ENCODE measurements at places on chromosomes 5 and 9.

GRCh38 chr5:60223342-60223741, 329.8 kb upstream of the PDE4D start:
- no peak for DNase-seq

DNA sequence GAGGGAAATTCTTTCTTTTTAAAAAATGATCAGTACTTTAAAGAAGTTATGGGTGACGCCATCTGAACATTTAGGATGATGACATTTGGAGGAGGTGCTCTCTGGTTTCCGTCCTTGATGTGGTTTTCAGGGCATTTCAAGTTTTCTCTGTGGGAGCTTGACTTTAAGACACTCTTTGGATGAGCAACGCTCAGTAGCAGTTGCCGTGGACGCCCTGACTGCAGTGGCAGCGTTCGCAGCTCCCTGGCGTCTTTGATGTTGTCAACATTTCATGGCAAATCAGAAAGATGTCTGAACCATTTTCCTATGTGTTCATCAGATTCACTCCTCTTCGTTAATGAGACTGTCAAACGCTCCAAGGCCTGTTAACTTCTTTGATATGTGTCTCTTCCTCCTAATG, 86.1 kb downstream of the ZNF354C start:
- peak; percentile 59 for DNase-seq

DNA sequence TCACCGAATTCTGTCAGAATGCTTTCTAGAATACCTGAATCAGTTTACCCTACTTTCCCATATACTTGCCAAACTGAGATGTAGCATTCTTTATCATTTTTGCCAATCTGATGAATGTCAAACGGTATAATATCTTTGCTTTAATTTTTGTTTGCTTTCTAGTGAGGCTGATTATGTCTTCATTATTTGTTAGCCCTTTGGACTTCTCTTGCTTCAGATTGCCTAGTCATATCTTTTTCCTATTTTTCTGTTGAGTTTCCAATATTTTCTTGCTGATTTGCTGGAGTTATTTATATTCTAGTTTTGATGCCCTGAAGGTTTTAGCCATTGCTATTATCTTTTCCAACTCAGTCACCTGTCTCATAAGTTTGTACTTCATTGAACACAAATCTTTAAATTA, 40.3 kb upstream of the GPBP1 start:
- no peak for DNase-seq

DNA sequence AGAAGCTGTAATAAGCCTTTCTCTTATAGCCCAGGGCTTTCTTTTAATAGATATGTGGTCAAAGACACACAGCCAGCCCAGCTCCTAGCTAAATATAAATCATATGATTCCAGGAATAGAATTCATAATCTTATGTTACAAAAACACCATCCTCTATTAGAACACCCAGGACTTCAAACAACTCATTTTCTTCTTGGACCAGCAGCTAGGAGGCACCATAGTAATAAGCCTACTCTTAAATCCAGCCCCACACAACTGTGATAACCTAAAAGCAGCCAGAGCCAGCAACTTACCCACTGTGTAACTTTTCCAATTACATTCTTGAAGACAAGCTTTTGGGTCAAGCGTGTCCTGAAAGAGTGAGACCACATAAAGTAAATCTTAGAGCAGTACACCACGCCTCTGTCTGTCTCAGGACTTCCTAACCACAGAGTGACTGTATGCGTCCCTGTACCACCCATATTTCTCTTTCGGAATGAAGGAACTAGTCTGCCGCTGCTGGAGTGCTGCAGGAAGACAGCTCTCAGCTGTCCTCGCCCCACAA, 223.8 kb downstream of the TLE1 start:
- no peak for DNase-seq

DNA sequence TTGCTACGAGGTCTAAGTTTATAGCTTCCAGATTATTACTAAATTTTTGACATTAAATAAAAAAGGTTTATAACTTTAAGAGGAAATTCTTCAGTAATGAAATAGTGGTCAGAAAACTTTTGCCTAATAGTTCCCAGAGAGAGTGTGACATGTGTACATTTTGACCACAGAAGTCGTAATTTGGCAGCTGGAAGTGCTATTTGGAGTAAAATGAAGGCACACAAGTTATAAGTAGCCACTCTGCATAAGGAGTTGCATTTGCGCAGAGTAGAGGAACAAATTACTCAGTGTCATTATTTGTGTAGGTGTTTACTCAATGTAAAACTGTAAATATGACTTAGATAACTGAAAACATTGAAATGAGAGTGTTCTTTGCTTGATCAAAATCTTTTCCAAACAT, 408.4 kb downstream of the CCDC171 start:
- no peak for DNase-seq

DNA sequence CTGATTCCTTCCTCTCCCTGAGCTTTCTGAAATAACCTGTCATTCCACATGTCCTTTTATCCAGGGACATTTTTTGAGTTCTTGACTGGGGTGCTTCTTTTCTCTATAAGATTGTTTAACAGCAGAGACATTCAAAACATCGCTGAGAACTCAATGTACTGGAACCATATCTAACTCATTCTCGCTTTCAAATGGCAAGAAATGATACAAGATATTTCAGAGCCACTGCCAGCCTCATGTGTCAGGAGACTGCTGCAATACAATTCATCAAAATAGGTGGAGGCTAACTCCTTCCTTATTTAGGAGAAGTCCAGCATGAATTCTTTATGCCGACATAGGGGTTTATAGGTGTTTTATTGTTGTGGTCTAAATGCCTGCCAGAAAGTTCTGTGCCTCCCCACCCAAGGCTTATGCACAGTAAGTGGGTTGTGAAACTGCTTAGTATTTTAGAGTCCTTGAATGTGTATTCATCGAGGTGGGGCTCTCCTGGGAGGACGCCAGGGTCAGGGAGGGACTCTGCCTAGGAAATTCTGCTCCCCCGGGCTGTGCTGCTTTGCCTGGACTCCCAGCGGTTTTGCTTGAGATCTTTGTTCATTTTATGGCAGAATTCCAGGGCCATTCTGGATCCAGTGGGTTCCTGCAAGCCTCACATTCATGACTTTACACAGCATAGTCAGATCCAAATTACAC, 53.9 kb downstream of the ZNF474 start:
- no peak for DNase-seq

DNA sequence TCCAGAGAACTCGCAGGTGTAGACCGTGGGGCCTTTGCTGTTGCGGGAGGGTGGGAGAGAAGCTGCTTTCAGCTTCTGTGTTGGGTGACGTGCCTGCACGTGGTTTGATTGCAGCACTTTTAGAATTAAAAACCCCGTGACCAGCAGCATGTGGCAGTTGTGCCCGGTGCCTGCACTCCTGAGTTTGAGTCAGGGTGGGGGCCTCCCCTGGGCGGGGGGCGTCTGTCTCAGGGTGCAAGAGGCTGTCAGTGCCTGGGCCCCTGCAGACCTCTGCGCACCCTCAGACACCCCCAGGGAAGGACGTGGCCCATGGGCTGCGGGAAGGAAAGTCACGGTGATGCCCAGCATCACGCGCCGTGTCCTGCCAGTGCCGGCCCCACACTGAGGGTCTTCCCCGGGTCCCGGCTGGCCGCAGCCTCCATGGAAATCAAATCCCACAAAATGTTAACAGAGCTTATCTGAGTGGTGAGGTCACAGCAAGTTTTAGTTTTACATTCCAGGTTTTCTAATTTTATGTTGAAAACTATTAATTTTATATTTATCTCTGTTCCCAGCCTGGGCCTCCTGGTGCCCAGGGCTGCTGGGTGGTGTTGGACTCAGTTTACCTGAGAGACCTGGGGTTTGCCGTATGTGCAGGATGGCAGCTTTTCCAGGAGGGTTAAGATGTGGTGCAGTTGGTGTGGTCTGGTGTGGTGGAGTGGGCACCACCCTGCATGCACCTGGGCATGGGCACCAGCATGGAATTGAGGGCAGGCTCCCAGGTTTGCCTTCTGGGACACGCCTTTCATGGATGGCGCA, 33.3 kb downstream of the AHRR start:
- DNase-seq = no peak

- DNase-seq = no peak
Measured at GRCh38 chr5:72476275-72476674, 30.9 kb downstream of the ZNF366 start.

Measured in stimulated activated CD4-positive, alpha-beta T cell treated with anti-CD3 and anti-CD28 coated beads, TNF-alpha, amount 100 ng/mL, for 48 hours (primary cell).